CD4-positive, alpha-beta T cell treated with Interleukin-6 for 4 hours (primary cell): ENCODE measurements at places on chromosomes 1 and 21.

DNA sequence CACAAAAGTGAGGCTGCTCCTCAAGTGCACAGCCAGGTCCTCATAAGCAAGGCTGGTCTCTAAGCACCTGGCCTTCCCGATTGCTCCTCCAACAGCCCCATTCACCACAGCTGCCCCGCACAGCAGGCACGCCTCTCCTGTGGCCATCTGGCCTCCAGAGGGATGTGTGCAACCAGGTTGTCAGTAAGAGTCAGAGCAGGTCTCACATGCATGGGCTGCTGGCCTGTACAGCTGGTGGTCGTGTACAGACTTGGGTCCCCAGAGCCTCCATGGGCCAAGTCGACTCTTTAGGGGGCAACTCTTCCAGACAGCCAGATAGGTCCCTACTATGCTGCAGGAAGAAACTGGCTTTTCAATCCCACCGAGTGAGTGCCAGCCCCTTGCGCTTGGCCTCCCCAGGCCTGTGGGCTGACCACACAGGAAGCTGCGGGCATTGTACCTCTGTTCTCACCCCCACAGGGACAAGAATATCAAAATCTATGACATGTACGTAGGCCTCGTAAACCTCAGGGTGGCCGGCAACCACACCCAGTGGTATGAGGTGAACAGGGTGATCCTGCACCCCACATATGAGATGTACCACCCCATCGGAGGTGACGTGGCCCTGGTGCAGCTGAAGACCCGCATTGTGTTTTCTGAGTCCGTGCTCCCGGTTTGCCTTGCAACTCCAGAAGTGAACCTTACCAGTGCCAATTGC is 1.4 kb downstream of the PRSS38 start:
- DNase-seq = no peak

GRCh38 chr1:164064501-164064900 is 494.5 kb upstream of the PBX1 start:
- no peak for DNase-seq

DNA sequence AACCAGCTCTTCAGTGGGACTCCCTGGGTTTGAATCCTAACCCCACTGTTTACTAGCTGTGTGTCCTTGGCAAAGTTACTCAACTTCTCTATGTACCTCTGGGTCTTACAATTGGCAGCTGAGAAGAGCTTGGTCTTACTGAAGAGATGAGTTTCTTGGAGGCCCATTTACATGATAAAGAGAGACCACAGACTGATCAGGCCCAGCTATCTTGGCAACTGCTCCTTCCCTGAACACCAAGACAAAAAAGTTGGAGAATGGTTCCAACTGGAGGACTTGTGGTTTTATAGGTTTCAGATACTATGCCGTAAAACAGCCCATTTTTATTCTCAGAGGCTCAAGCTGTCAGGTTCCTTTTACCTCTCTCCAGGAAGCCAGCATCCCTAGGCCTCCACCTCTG is 24.8 kb upstream of the CNIH3 start:
- no peak for DNase-seq

DNA sequence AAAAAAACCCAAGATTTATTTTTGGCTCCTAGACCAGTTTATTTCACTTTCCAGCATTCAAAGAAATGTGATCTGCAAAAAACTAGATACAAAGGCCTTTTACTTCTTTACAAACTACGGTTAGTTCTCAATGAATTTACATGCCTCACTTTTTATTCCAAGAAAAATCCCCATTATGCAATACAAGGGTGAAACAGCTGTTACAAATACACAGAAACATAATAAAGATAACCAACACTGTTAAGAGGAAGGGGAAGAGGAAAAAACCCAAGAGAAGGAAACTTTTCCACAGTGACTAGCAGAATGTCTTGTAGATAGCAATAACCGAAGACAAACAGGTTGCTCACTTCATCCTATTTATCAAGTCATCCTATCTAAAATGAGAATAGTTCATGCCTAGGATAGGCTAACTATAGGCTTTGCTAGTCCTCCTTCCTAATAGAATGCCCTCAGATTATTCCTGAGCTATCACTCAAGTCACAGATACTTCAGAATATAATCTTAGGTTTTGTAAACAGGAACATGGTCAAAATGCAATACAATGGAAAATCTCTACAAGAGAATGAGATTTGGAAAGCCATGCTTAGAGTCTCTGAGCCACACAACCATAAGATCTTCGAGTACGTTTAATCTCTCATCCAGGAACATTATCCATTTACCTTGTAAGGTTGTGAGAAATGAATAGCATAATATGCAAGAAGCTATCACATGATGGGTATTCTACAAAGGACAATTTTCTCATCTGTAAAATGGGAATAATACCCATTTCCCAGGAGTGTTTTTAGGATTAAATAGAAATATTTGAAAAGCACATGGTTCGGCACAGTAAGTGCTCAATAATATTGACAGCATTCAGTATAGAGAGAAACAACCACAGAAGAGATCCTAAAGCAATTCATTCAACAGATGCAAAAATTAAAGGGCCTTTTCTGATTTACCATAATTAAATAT is 5.4 kb downstream of the PNRC2 start:
- no peak for DNase-seq
